Left lung (tissue), 14 donors: ENCODE measurements at places on chromosomes 16 and 17. TPM values are rescaled to one million over a fixed set of nuclear protein-coding genes. Genes with fewer than 3 reads are reported as not detected.

The IGFALS gene
- 0.37 TPM for total RNA-seq

DNA sequence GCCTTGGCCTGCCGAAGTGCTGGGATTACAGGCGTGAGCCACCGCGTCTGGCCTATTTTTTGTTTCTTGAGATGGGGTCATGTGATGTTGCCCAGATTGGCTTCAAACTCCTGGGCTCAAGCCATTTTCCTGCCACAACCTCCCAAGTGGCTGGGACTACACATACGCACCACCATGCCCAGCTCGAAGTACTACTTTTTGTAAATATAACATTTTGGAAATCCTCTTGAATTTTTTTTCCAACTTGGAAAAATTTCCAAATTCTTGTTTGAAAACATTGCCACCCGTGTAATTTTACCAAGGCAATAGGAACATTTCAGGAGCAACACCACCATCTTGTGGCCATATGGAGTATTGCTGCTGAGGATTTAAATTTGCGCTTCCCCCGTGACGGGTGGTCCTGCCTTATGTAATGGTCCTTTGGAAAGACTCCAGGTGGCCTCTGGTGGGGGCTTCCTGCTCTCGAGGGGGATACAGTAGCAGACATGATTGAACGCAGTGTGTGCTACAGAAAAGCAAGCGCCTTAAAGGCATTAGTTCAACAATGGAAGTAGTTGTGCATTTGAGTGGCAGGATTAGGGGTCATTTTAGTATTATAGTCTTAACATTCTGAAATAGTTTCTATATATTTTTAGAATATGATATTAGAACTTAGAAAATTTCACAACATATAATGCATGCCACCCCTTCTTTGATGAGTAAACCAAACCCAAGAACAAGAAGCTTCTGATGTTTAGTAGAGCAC lies 8.0 kb downstream of the FLYWCH1 start:
- H3K27me3 ChIP-seq: no peaks in the 10 kb centered on the region
- no peak overlapping the region for H3K4me3 ChIP-seq
- H3K36me3 ChIP-seq: peaks cover 40% of the 10 kb centered on the region
- DNase-seq: peak; percentile 70
- H3K4me1 ChIP-seq: no peaks in the 10 kb centered on the region

GRCh38 chr17:37676115-37676925 lies 33.1 kb upstream of the DDX52 start:
- no peak overlapping the region for H3K27ac ChIP-seq
- H3K36me3 ChIP-seq: no peaks in the 10 kb centered on the region
- no peaks in the 10 kb centered on the region for H3K4me1 ChIP-seq
- H3K4me3 ChIP-seq: no peak overlapping the region
- H3K27me3 ChIP-seq: no peaks in the 10 kb centered on the region

The PHKB gene
- total RNA-seq: 92.0 TPM

The TRPV3 gene
- 0.55 TPM for total RNA-seq

GRCh38 chr17:76076146-76076764 lies 1.7 kb downstream of the GALR2 start:
- H3K27me3 ChIP-seq: peaks cover 75% of the 10 kb centered on the region
- H3K4me1 ChIP-seq: peaks cover 16% of the 10 kb centered on the region
- H3K4me3 ChIP-seq: no peak overlapping the region
- no peaks in the 10 kb centered on the region for H3K36me3 ChIP-seq
- DNase-seq: no peak

DNA sequence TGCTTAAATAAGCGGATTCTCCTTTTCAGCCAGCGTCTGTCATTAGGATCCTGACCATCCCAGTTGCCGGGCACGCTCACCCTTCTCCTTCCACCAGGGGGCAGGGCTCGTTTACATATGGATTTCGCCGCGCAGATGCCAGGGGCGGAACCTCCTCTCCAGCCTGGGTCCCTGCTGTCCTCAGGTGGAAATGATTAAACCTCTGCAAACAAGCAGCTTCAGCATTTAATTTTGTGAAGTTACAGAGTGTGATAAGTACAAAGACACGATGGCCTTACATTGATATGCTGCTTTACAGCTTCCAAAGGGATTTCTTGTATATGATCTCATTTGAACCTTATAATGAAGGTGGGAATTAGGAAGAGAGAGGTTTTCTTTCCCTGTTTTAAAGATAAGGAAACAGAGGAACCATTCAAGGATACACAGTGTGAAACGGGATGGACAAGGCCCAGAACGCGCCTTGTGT lies 3.9 kb upstream of the KRT28 start:
- H3K4me3 ChIP-seq: no peak overlapping the region
- H3K36me3 ChIP-seq: no peaks in the 10 kb centered on the region
- no peaks in the 10 kb centered on the region for H3K4me1 ChIP-seq
- peaks cover 20% of the 10 kb centered on the region for H3K27me3 ChIP-seq
- H3K27ac ChIP-seq: no peak overlapping the region

The ALDH3A1 gene
- 4.7 TPM for total RNA-seq

DNA sequence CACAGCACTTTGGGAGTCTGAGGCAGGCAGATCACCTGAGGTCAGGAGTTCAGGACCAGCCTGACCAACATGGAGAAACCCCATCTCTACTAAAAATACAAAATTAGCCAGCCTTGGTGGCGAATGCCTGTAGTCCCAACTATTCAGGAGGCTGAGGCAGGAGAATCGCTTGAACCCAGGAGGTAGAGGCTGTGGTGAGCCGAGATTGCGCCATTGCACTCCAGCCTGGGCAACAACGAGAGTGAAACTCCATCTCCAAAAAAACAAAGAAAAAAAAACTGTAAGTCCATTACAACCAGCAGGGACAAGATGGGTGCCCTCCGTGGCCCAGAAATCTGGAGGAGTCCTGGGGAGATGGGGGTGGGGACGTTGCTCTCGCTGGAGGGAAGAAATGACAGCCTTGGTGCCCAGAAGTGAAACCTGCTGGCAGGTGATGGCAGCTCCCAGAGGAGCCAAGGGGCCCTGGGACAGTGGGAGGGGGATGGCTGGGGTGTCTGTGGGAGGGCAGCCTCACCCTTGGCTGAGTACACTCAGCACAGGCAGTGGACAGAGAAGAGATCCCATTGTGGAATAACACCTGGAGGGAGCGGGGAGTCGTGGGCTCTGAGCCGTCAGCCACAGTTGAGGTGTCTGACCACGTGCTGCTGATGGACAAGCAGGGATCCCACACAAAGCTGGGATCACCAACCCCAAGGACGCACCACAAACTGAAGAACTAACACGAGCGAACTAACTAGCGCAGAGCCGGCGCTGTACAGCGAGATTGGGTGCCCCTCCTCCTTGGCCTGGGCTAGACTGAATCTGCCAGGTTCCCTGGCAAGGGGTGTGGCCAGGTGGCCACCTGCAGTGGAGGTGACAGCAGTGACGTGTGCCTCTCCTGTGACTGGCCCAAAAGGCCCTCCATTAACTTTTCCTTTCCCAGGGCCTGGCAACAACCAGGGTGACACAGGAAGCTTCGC lies 46.9 kb upstream of the BAHCC1 start:
- H3K4me1 ChIP-seq: peaks cover 47% of the 10 kb centered on the region
- H3K27me3 ChIP-seq: peaks cover 44% of the 10 kb centered on the region
- H3K4me3 ChIP-seq: no peak overlapping the region
- DNase-seq: no peak
- H3K27ac ChIP-seq: no peak overlapping the region

DNA sequence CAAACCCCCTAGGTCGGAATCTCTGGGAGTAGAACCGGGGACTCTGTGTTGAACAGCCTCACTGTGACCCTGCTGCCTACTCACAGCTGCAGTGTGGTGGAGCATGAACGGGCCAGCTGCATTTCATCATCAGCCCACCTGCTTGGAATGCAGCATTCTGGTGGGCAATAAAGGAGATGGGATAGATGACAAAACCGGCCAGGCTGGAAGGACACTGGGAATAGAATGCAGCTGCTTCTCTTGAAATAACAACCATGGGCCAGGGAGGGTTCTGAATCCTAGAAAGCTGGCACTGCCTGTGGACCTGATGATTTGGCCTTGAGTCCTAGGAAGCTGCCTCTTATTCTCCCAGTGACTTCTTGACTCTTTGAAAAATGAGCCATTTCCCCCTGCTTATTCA lies 23.5 kb downstream of the CFAP97D1 start:
- H3K27me3 ChIP-seq: no peaks in the 10 kb centered on the region
- peaks cover 13% of the 10 kb centered on the region for H3K36me3 ChIP-seq
- no peaks in the 10 kb centered on the region for H3K4me1 ChIP-seq
- no peak overlapping the region for H3K4me3 ChIP-seq
- DNase-seq: no peak
- H3K27ac ChIP-seq: no peak overlapping the region

GRCh38 chr16:59385491-59385890 lies 651.4 kb upstream of the GOT2 start:
- H3K4me1 ChIP-seq: no peaks in the 10 kb centered on the region
- DNase-seq: peak; percentile 3
- no peak overlapping the region for H3K27ac ChIP-seq
- H3K36me3 ChIP-seq: no peaks in the 10 kb centered on the region
- no peak overlapping the region for H3K4me3 ChIP-seq

GRCh38 chr17:41621916-41622315 lies 2.5 kb downstream of the KRT17 start:
- H3K27me3 ChIP-seq: peaks cover 33% of the 10 kb centered on the region
- no peak overlapping the region for H3K4me3 ChIP-seq
- no peaks in the 10 kb centered on the region for H3K4me1 ChIP-seq

GRCh38 chr17:68446626-68447041 lies 10.7 kb downstream of the WIPI1 start:
- H3K4me3 ChIP-seq: no peak overlapping the region
- DNase-seq: no peak
- H3K4me1 ChIP-seq: peaks cover 3% of the 10 kb centered on the region
- no peak overlapping the region for H3K27ac ChIP-seq
- H3K27me3 ChIP-seq: no peaks in the 10 kb centered on the region

DNA sequence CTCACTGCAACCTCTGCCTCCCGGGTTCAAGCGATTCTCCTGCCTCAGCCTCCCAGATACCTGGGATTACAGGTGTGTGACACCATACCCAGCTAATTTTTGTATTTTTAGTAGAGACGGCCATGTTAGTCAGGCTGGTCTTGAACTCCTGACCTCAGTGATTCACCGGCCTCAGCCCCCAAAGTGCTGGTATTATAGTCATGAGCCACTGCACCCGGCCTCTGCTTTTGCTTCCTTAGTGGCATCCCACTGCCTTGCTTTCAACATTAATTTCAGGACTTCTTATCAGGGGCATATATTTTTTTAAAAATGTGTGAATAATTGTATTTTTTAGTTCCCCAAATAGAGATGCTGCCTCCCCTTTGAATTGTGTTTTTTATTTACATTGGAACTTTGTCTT lies 98.8 kb downstream of the SYCE1L start:
- no peak for DNase-seq
- H3K27me3 ChIP-seq: no peaks in the 10 kb centered on the region
- no peaks in the 10 kb centered on the region for H3K36me3 ChIP-seq
- no peaks in the 10 kb centered on the region for H3K4me1 ChIP-seq
- no peak overlapping the region for H3K27ac ChIP-seq

DNA sequence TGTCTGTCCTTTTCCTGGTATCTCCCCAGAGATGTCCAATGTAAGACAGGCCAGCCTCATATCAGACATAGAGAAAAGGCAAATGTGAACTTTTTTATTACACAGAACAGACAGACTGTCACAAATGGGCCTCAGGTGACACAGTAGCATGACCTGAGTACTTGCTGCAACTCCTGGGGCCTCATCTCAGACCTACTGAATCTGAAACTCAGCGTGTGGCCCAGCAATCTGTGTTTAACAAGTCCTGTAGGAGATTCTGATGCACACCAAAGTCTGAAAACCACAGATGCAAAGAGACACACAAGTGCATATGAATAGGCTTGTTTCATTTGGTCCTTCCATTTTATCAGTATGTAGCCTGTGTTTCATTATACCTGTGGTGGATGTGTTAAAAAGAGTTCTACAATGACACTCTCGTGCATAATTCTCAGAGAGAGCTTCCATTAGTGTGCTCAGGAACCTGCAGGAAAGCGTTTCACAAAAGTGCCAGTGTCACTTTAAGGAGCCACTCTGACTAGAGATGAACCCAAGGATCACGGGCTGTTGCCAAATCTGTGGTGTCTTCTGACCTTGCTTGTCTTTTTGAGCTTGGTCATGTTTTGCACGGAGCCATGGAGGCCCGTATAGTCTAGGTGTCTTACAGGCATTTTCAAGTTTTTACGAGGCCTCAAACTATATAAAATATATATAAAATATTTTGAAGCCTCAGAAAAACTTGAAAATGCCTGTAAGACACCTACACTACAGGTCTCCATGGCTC lies 33.8 kb upstream of the NF1 start:
- H3K36me3 ChIP-seq: no peaks in the 10 kb centered on the region
- H3K4me3 ChIP-seq: no peak overlapping the region
- DNase-seq: no peak

The ARSG gene
- 10.0 TPM for total RNA-seq

The G6PC1 gene
- total RNA-seq: not detected

DNA sequence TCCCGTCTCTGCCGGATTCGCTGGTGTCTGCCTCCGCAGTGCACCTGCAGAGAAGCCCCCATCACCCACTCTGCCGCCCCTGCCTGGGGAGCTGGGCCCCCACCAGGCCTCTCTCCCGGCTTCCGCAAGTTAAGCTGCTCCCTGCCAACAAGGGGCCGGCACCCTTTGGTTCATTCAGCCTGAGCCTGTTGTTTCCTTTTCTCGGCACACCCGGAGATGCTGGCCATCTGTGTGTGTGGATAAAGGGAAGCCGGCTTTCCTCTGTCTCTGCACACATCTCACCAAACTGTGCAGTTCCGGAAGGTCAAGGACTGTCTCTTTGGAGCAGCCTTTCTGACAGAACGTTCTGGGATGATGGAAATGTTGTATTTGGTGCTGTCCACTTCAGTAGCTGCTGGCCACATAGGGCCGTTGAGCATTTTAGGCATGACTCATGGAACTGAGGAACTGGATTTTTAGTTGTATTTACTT lies 6.8 kb downstream of the MAPK8IP3 start:
- no peak overlapping the region for H3K27ac ChIP-seq
- no peaks in the 10 kb centered on the region for H3K27me3 ChIP-seq
- H3K4me1 ChIP-seq: peaks cover 34% of the 10 kb centered on the region
- no peak for DNase-seq
- H3K36me3 ChIP-seq: peaks cover 21% of the 10 kb centered on the region

- H3K27me3 ChIP-seq: no peaks in the 10 kb centered on the region
- no peak overlapping the region for H3K27ac ChIP-seq
- DNase-seq: no peak
- H3K4me3 ChIP-seq: no peak overlapping the region
- no peaks in the 10 kb centered on the region for H3K4me1 ChIP-seq
Observed at GRCh38 chr17:39238311-39238972, 12.7 kb upstream of the STAC2 start.

GRCh38 chr17:2295575-2295974 lies 8.0 kb downstream of the SMG6 start:
- no peak for DNase-seq
- peaks cover 91% of the 10 kb centered on the region for H3K36me3 ChIP-seq
- H3K4me3 ChIP-seq: no peak overlapping the region
- H3K4me1 ChIP-seq: no peaks in the 10 kb centered on the region
- H3K27me3 ChIP-seq: no peaks in the 10 kb centered on the region
- no peak overlapping the region for H3K27ac ChIP-seq

DNA sequence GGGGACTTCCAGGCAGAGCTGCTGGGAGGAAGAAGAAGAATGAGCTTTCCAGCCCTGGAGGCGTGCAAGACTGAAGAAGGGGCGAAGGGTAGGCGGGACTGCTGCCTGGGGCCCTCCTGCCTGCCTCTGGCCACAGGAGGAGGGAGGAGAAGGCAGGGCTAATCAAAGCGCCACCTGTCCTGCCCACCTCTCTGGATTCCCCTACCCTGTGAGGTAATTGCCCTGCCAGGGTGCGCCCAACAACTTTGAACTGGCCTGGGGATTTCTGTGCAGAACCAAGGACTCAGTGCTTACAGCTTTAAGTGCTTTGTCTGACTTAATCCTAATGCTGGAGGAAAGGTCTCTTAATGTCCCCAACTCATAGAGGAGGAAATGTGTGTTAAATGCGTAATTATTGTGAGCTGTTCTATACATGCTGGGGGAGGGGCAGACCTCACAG lies at the start of gene NOXO1:
Gene NOXO1, minus strand, starts transcription at position 72 of the 439 bp plus-strand sequence. CDS start 290 bp downstream, outside the sequence.
- H3K27ac ChIP-seq: no peak within 1 kb of the TSS
- no peak for DNase-seq
- peaks cover 34% of the 10 kb centered on the region for H3K4me1 ChIP-seq
- peaks cover 64% of the 10 kb centered on the region for H3K27me3 ChIP-seq
